ENCODE measurements at places on chromosomes 3 and 15.

DNA sequence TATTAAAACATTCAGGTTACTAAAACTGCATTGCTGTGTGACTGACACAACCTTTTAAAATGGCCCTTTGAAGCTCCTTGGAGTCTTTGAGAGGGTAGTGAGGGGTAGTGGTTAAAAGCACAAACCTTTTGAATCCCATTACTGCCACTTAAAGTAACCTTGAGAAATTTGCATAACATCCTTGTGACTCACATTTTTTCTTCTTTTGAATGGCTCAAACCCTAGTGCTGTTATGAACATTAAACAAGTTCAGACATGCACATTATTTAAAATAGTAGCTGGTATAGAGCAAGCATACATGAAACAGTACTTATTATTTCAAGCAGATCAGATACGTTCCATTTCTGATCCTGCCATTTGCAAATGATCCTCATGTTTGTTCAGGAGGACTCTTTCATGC lies 3.7 kb upstream of the CLDN1 start:
- DNase-seq = no peak

DNA sequence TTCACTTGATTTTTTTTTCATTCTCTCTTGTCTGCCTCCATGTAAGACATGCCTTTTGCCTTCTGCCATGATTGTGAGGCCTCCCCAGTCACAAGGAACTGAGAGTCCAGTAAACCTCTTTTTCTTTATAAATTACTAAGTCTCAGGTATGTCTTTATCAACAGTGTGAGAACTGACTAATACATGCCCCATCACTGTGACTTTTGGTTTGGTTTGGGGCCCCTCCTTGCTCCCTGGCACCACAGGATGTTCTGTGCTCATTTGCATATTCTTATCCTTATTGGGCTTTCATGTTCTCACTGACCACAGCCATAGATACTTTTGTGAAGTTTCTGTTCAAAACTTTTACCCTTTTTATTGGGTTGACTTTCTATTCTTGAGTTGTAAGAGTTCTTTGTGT lies 3.8 kb upstream of the PRR20G start:
- no peak for DNase-seq

DNA sequence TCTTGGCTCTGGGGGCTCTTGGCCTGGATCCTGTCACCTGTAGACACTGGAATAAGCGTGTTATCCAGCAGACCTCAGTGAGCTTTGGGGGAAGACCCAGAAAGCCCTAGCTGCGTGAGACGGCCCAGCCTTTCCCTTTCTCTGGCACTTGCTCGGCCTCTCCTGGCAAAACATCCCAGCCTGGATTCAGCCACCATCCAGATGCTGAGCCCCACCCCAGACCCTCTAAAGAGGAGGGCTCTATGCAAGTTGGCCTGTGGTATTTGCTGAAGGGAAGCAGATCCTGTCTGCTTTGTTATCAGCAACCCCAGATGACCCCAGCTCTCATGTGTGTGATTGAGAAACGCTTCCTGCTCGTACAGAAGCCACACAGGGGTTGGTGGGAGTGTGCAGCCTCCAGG lies 267.2 kb downstream of the FAM43A start:
- DNase-seq = no peak

- DNase-seq = no peak
These were observed 35.1 kb downstream of the IGSF10 start for GRCh38 chr3:151425627-151426340.

DNA sequence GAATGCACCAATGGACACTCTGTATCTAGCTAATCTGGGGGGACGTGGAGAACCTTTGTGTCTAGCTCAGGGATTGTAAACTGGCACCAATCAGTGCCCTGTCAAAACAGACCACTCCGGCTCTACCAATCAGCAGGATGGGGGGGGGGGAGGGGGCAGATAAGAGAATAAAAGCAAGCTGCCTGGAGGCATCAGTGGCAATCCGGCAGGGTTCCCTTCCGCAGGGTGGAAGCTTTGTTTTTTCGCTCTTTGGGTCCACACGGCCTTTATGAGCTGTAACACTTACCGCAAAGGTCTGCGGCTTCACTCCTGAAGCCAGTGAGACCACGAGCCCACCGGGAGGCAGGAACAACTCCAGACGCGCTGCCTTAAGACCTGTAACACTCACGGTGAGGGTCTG lies 827.1 kb downstream of the PLOD2 start:
- no peak for DNase-seq

DNA sequence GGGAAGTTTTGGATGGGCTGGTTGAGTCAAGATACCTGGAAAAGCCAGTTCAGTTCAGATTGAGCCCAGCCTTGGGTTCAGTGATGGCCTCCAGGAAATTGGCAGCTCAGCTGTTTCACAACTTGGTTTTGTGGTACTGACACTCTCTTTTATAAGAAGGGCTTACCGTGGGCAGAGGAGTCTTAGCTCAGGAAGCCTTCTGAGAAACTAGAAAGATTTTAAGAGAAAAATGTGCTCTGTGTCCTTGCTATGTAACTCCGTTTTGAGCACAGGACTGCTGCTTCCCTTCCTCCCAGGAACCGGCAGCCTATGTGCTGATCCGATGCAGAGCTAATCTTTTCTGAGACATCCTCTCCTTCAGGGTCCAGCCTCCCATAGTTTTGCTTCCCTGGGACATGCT lies 46.6 kb upstream of the RASGRP1 start:
- DNase-seq = peak; percentile 6

GRCh38 chr3:380801-381200 lies 184.2 kb downstream of the CHL1 start:
- DNase-seq = no peak

- no peak for DNase-seq
These were observed 22.3 kb downstream of the RPSA start for GRCh38 chr3:39428745-39429201.

DNA sequence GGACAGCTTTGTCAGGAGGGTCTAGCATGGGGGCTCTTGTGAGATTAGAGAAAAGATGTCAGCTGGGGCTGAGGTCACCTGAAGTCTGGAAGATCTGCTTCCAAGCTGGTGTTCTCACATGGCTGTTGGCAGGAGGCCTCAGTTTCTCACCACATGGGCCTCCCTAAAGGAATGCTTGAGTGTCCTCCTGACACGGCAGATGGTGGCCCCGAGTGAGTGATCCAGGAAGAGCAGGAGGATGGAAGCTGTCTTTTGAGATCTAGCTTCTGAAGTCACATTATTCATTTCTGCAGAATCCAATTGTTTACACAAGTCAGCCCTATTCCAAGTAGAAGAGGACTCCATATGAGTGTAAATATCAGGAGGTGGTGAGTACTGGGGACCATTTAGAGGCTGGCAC lies 344.0 kb upstream of the PROK2 start:
- DNase-seq = no peak

- no peak for DNase-seq
These were observed 6.6 kb downstream of the TM6SF1 start for GRCh38 chr15:83113881-83114674.

DNA sequence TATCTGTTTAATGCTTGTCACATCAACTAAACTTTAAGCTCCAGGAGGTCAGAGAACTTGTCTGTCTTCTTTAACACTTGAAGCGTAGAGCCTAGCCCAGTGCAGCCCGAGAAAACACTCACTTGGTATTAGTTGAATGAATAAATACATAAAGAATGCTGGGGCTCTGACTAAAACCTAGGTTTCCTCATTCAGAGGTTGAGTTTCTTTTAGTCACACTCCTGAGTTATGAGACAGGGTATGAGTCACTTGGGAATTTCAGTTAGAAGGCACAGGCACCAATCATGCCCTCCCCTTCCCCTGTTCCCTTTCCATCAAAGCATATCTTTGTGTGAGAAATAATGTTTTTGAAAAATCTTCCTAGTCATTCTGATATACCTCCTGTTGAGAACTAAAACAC lies 589.8 kb upstream of the DPPA4 start:
- DNase-seq = no peak

DNA sequence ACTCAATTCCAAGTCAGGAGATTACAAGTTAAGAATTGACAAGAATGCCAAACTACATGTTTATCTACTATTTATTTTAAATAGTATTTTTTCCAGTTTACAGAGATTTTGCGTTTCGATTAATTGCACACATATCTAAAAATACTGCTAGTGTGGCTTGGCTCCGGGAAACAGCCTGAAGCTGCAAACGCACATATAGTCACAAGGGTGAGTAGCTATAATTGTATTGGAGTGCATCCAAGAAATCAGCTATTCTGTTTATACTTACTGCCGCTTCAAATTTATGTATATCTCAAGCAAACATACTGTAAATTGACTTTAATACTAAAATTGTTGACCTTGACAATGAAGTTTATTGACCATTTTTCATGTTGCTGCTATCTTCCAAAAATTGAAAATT lies 77.0 kb upstream of the PLSCR5 start:
- DNase-seq = no peak
